Breast epithelium (tissue), 4 donors: ENCODE measurements at places on chromosomes 1 and 21. TPM values are rescaled to one million over a fixed set of nuclear protein-coding genes. Genes with fewer than 3 reads are reported as not detected.

- H3K36me3 ChIP-seq = no peaks in the 10 kb centered on the region
- H3K4me1 ChIP-seq = no peaks in the 10 kb centered on the region
- no peak overlapping the region for H3K4me3 ChIP-seq
- H3K27me3 ChIP-seq = no peaks in the 10 kb centered on the region
Measured at GRCh38 chr1:225458222-225458631, 30.4 kb upstream of the LBR start.

ARPC5 gene
- 80.8 TPM for total RNA-seq

DNA sequence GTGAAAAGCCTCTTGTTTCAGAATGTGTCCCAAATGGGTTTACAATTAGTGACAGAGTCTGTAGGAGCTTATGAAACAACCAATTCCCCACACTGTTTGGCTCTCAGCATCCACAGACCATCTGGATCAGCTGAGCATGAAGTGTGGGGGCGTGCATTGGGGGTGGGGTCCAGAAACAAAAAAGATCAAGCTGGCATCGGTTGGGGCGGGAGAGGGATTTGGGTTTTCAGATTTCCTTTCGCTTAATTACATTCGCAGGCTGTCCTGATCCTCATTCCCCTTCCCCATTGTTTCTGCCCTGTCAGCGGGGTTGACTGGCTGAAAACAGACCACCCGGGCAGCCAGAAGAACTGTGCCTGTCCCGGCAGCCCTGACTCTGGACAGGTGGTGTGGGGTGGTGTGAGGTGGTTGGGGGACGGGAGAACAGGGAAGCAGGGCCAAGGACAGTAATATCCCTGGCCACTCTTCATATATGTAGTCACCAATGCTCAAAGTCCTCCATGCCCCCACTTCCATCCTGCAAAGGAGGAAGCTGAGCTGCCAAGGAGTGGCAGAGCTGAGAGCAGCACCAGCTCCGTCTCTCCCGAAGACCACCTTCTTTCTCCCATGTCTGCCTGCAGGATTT is 92.0 kb downstream of the IER5 start:
- no peaks in the 10 kb centered on the region for H3K36me3 ChIP-seq
- H3K27me3 ChIP-seq = no peaks in the 10 kb centered on the region
- no peak overlapping the region for H3K27ac ChIP-seq
- DNase-seq = no peak

PHF13 gene
- total RNA-seq = 18.3 TPM

- H3K27ac ChIP-seq = no peak overlapping the region
- H3K4me1 ChIP-seq = no peaks in the 10 kb centered on the region
- DNase-seq = no peak
- no peaks in the 10 kb centered on the region for H3K36me3 ChIP-seq
Measured at GRCh38 chr1:14098294-14098913, 398.4 kb downstream of the PRDM2 start.

PRDM2 gene
- 45.6 TPM for total RNA-seq
